Cardiac muscle cell (in vitro differentiated cells and primary cell): ENCODE measurements at places on chromosomes 13 and 19.

GRCh38 chr13:113748862-113749451, 10.1 kb upstream of the TMEM255B start:
- DNase-seq = no peak

GRCh38 chr19:42919757-42920079, 2.0 kb upstream of the PSG6 start:
- DNase-seq = no peak

DNA sequence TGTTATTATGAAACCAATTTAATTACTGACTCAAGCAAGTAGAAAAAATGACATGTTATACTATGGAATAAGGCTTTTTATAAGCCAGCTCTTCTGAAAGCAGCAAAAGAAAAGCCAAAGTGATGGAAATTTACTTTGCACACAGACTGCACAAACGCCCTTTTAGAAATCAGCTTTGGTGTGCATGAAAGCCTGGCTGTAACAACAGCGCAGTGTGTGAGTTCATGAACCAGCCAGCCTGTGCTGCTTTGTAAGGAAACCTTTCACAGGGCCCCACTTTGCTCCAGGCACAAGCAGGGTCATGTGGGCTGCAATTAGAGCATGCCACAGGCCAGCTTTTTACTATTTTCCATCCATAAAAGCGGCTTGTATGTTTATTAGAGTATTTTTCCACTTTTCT, 13.6 kb upstream of the IFT88 start:
- no peak for DNase-seq

- DNase-seq = peak; percentile 91
These were observed 79.2 kb downstream of the TBC1D4 start for GRCh38 chr13:75402787-75403186.

- DNase-seq = no peak
These were observed 1.8 kb downstream of the ZNF460 start for GRCh38 chr19:57282011-57282643.

DNA sequence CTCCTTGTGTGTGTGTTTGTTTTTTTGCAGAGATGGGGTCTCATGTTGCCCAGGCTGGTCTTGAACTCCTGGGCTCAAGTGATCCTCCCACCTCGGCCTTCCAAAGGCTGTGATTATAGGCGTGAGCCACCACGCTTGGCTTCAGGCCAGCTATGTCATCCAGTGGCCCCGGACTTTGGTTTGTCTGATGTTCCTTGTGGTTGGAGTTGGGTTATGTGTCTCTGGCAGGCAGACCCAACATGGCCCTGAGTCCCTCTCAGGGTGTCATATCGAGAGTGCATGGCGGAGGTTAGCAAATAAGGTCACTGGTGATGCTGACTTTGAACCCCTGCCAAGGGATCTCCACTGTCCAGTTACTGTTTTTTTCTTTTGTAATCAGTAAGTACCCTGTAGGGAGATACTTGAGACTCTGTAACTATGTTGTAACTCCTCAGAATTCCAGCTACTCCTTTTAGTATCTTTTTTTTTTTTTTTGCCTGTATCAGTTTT, 37.3 kb downstream of the SMARCA4 start:
- no peak for DNase-seq

- DNase-seq = no peak
These were observed 443 bp downstream of the TBXA2R start for GRCh38 chr19:3606174-3606689.

DNA sequence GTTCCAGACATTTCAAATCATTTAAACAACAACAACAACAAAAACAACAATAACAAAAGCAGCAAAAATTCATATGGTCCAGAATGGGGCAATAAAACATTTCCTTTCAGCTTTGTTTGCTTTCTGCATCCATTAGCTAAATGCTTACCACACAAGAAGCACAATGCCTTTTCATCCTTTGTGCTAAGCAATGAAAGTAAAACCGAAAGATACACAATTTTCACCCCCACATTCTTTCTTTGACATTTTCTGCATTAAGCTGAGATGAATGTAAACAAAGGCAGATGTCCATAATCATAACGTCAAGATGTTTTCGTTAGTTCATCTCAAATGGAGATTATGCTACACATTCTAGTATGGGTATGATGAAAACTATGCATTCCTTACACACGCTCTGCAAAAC, 568.5 kb downstream of the SLITRK6 start:
- peak; percentile 3 for DNase-seq

- no peak for DNase-seq
These were observed 336.0 kb downstream of the SUCLA2 start for GRCh38 chr13:47665043-47665442.

GRCh38 chr19:39671739-39672363, 16.1 kb downstream of the LGALS16 start:
- DNase-seq = peak; percentile 67

DNA sequence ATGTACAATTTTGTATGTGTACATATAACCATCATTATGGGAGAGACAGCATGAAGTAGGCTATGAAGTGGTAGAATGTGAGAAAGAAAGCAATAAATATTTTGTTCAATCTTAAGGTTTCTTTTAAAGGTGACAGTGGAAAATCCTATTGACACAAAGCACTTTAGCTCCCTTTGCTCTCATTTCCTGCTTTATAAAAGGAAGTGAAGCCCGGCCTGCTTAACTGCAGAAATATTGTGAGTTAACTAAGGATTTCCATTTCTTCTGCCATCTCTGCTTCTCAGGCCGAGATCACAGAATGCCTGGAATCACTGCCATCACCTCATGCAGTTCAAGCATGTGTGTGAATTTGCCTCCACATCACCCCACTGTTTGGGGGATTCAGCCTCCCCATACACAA, 83.5 kb downstream of the FRY start:
- DNase-seq = no peak

DNA sequence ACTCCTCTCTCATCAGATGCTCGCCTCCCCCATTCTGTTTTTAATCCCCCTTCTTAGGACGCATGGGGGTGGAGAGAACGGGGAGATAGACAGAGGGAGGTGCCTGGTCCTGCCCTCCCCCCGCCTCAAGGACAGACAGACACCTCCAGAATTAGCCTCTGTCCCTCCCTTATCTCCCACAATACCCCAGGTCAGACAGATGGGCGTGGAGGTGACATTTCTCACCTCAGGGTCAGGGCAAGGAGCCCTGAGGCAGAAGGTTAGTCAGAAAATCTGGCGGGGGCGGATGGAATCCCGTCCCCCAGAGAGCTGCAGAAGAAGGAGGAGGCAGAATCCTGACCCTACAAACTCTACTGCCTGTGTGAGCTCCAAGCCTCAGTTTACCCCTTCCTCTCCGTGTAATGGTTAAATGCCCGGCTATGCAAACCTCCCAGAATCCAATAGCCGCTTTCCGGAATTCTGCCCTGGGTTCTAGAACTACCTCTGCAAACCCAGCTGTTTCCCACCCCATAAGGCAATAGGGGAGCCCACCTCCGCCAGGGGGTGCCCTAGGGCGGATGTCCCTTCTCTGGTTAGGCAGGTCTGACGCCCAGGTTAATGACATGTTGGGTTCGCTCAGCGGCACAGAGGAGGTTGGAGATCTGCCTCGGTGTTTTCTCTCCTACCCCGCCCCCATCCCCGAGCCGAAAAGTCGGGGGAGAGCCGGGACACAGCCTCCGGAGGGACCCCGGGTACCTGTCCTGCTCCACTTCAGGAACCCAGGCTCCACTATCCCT, 900 bp downstream of the PPP1R13L start:
- peak; percentile 35 for DNase-seq

GRCh38 chr13:98722958-98723357, 29.5 kb downstream of the SLC15A1 start:
- DNase-seq = no peak

GRCh38 chr13:52162279-52163101, 3.1 kb upstream of the NEK3 start:
- DNase-seq = no peak
